ENCODE measurements at places on chromosomes 4 and X. TPM values are rescaled to one million over a fixed set of nuclear protein-coding genes. Genes with fewer than 3 reads are reported as not detected.

The OTUD6A gene
- total RNA-seq, result not detected

The IGFBP7 gene
- total RNA-seq, result 584 TPM

The ASB9 gene
- total RNA-seq, result 3.4 TPM

The LONRF3 gene
- total RNA-seq, result 28.5 TPM

The GPRASP1 gene
- total RNA-seq, result 4.8 TPM

The BGN gene
- total RNA-seq, result 13.0 TPM

The TMEM31 gene
- total RNA-seq, result not detected

The EXOC1L gene
- total RNA-seq, result not detected

- no peak overlapping the region for H3K4me3 ChIP-seq
- H3K36me3 ChIP-seq, result no peaks in the 10 kb centered on the region
- H3K27ac ChIP-seq, result no peak overlapping the region
Measured at GRCh38 chr4:1784789-1785591, 8.1 kb upstream of the FGFR3 start.

GRCh38 chr4:1984406-1985191, 24.2 kb downstream of the NELFA start:
- H3K4me1 ChIP-seq, result no peaks in the 10 kb centered on the region
- no peaks in the 10 kb centered on the region for H3K27me3 ChIP-seq
- H3K36me3 ChIP-seq, result peaks cover 35% of the 10 kb centered on the region

GRCh38 chrX:17537723-17538243, 162.8 kb downstream of the NHS start:
- H3K36me3 ChIP-seq, result no peaks in the 10 kb centered on the region
- no peak overlapping the region for H3K27ac ChIP-seq
- no peak overlapping the region for H3K4me3 ChIP-seq
- no peaks in the 10 kb centered on the region for H3K27me3 ChIP-seq

- H3K36me3 ChIP-seq, result no peaks in the 10 kb centered on the region
- no peaks in the 10 kb centered on the region for H3K4me1 ChIP-seq
- no peaks in the 10 kb centered on the region for H3K27me3 ChIP-seq
- DNase-seq, result no peak
- no peak overlapping the region for H3K27ac ChIP-seq
Measured at GRCh38 chr4:130147641-130148040, 1051.7 kb downstream of the C4orf33 start.

DNA sequence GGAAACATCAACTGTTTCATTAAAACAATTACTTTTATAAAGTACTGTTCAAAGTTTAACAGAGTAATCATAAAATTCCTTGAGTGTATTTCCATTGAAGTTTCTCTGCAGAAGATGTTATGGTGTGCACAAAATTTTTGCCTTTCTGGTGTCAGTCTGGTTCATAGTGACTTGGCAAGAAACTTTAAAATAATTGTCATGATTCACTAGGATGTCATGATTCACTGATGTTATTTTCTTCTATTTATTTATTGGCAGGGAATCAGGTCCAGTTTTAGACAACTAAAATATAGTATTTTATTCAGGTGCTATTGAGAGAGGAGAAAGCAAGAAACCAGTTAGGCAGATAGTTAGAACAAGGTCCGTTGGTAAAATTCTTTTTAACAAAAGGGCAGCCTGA, 3.8 kb downstream of the UGT2A1 start:
- DNase-seq, result no peak
- H3K27me3 ChIP-seq, result no peaks in the 10 kb centered on the region
- no peak overlapping the region for H3K4me3 ChIP-seq

DNA sequence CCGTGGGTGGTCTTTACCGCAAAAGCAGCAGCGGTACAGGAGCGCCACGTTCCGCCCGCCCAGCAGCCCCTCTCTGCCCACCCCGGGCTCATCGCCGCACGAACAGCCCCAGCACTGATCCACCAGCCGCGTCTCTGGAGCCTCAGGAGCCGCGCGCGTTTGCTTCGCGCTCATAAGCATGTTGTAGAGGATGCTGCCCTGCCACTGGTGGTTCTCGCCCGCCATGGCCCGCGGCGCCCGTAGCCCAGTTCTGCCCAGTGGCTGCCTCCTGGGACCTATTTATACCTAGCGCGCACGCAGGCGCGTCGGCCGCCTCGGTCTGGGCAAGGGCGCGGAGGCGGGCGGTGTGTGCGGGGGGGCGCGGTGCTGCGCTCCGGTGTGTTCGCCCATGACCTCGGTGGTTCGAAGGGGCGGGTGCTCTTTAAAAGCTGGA, at the start of gene NR0B1:
Gene NR0B1 (minus strand): TSS at position 252 of the 433 bp plus-strand sequence. CDS start 27 bp downstream, at position 225.
- no peaks in the 10 kb centered on the region for H3K36me3 ChIP-seq
- no peak within 1 kb of the TSS for H3K4me3 ChIP-seq
- H3K27ac ChIP-seq, result no peak within 1 kb of the TSS

- H3K4me1 ChIP-seq, result no peaks in the 10 kb centered on the region
- no peak overlapping the region for H3K27ac ChIP-seq
- H3K4me3 ChIP-seq, result no peak overlapping the region
- DNase-seq, result no peak
- no peaks in the 10 kb centered on the region for H3K27me3 ChIP-seq
Measured at GRCh38 chrX:132568291-132568690, 79.5 kb upstream of the MBNL3 start.

DNA sequence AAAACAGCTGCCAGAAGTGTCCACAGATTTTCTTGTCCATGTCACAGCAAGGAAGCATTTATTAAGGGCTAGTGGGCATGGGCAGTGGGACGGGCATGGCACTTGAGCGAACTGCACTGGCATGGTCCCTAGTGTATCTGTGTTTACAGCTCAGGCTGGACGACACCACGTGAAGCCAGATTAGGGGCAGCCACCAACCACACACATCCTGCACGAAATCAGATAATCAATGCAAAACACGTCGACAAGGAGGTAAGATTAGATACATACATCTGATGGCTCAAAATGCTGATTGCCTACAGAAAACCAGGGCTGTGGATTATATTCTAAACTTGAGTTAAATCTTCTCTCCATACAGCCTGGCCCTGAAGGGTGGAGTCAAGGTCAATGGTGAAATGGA, 103.8 kb upstream of the ATP6AP2 start:
- no peaks in the 10 kb centered on the region for H3K27me3 ChIP-seq
- no peaks in the 10 kb centered on the region for H3K36me3 ChIP-seq
- H3K4me3 ChIP-seq, result no peak overlapping the region
- no peak for DNase-seq
- no peaks in the 10 kb centered on the region for H3K4me1 ChIP-seq
- no peak overlapping the region for H3K27ac ChIP-seq

GRCh38 chrX:23504895-23505294, 162.4 kb upstream of the PRDX4 start:
- H3K27me3 ChIP-seq, result no peaks in the 10 kb centered on the region
- no peaks in the 10 kb centered on the region for H3K36me3 ChIP-seq
- no peak overlapping the region for H3K4me3 ChIP-seq
- no peak for DNase-seq
- H3K27ac ChIP-seq, result no peak overlapping the region

- no peaks in the 10 kb centered on the region for H3K36me3 ChIP-seq
- DNase-seq, result no peak
- peak overlapping the region; percentile 26 for H3K4me3 ChIP-seq
- no peaks in the 10 kb centered on the region for H3K4me1 ChIP-seq
Measured at GRCh38 chrX:79412972-79413371, 45.8 kb upstream of the ITM2A start.

GRCh38 chr4:70629469-70630090, 1.0 kb downstream of the ENAM start:
- no peaks in the 10 kb centered on the region for H3K4me1 ChIP-seq
- no peak overlapping the region for H3K27ac ChIP-seq
- no peak for DNase-seq

GRCh38 chr4:124066595-124066994, 645.9 kb downstream of the ANKRD50 start:
- H3K27ac ChIP-seq, result no peak overlapping the region
- no peaks in the 10 kb centered on the region for H3K4me1 ChIP-seq
- no peaks in the 10 kb centered on the region for H3K36me3 ChIP-seq
- DNase-seq, result no peak

DNA sequence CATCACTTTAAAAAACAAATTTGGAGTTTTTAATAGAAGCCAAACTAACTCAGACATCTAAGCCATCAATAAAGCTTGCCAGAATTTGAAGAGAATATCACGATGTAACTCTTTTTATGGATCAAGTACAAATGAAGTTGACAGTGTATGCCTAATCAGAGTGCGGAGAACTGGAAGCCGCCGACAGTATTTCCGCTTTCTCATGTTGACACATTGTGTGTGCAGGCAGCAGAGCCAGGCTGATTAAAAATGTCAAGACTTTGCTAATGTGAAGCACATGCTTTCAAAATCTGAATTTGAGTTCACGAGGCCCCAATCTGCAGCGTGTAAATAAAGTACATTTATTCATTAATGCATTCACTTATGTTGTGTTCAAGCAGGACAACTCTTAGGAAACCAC, 161.2 kb downstream of the TENM3 start:
- DNase-seq, result no peak
- no peaks in the 10 kb centered on the region for H3K4me1 ChIP-seq
- H3K4me3 ChIP-seq, result no peak overlapping the region
- H3K27ac ChIP-seq, result no peak overlapping the region
- no peaks in the 10 kb centered on the region for H3K27me3 ChIP-seq

- no peak for DNase-seq
- H3K4me3 ChIP-seq, result no peak overlapping the region
- no peak overlapping the region for H3K27ac ChIP-seq
- no peaks in the 10 kb centered on the region for H3K36me3 ChIP-seq
- H3K4me1 ChIP-seq, result no peaks in the 10 kb centered on the region
Measured at GRCh38 chr4:35939751-35940150, 304.6 kb downstream of the ARAP2 start.

DNA sequence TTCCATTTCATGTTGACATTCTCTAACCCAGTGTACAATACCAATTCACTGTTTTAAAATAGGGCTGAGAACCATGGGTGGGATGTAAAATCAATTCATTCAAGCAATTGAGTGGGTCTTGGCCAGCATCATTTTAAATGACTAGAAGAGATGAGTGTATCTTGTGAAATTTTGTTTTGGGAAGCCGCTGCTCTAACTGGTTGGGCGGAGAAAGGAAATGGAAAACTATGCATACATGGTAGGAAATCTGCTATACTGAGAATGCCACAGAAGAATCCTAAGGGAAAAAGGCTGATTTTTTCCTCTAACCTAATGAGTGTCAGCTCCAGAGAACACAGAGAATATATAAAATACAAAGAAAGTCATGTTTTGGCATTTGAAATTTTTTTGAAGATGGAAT, 54.8 kb upstream of the DCLK2 start:
- H3K4me3 ChIP-seq, result no peak overlapping the region
- H3K4me1 ChIP-seq, result no peaks in the 10 kb centered on the region
- DNase-seq, result no peak

- no peaks in the 10 kb centered on the region for H3K36me3 ChIP-seq
- DNase-seq, result no peak
- H3K27ac ChIP-seq, result no peak overlapping the region
- no peak overlapping the region for H3K4me3 ChIP-seq
- no peaks in the 10 kb centered on the region for H3K4me1 ChIP-seq
- no peaks in the 10 kb centered on the region for H3K27me3 ChIP-seq
Measured at GRCh38 chr4:179894066-179894778, 2349.0 kb upstream of the TENM3 start.

DNA sequence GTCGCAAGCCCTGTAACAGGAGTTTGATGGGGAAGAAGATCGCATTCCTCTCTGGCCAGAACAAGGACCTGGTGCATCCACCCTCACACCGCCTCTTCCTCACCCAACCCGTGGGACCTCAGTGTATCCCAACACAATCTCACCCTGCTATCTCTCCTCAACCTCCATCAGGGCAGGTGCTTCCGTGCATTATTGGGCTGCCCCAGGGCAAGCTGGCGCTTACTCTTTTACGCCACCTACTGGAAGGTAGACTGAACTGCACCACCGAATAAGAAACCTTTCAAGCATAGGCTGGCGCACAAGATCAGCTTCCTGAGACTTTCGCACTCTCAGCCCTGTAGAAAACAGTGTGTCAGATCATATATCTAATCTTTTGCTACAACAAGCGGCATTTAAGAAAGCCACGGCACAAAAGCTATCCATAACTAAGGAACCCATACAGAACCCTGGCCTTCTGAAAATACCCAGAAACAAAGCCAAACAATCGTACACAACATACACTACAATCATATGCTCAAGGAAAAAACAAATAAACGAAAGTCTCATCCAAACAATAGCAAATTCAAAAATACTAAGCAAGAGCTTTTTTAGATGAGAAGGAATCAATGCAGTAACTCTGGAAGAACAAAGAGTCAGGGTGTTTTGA, 209.3 kb downstream of the UGT8 start:
- H3K4me1 ChIP-seq, result no peaks in the 10 kb centered on the region
- H3K4me3 ChIP-seq, result no peak overlapping the region
- no peaks in the 10 kb centered on the region for H3K27me3 ChIP-seq
- no peaks in the 10 kb centered on the region for H3K36me3 ChIP-seq
- H3K27ac ChIP-seq, result no peak overlapping the region
- DNase-seq, result peak; percentile 34

All from upper lobe of left lung (tissue), 6 donors.